ENCODE measurements at places on chromosomes 3 and 15. TPM values are rescaled to one million over a fixed set of nuclear protein-coding genes. Genes with fewer than 3 reads are reported as not detected.

DNA sequence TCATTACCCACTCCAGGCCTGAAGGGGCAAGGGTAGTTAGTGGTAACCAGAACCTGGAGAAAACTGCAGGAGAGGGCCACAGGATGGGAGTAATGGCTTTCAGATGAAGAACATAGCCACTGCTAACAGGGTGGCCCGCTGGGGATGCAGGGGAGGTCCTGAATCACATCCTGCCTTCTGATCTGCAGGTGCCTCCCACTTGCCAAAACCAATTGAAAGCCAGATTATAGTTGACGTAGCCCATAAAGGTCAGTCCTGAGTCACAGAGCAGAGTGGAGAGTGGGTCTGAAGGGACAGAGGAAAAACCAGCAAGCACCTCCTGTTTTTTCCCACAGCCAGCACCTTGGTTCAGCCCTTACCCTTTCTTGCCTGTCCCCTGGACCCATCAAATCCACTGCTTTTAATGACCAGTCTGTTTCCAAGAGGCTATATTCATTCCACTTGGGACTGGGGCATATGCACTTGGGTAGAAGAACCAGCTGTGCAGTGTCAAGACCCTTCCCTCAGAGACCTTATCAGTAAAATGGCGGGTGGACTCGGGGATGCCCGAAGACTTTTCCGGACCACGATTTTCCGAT, 646 bp upstream of the SLC35G2 start:
- DNase-seq: peak; percentile 76

- no peak for DNase-seq
These were observed 660.7 kb upstream of the ADAMTS9 start for GRCh38 chr3:65348398-65348995.

Gene VGLL3
- 242 TPM for total RNA-seq

- peak; percentile 91 for DNase-seq
These were observed 35.2 kb upstream of the GREM1 start for GRCh38 chr15:32682569-32682968.

Gene CORO2B
- total RNA-seq: 14.1 TPM

Gene FGF7
- total RNA-seq: 377 TPM

- no peak for DNase-seq
These were observed 1131.9 kb downstream of the OTOL1 start for GRCh38 chr3:162628531-162628930.

- DNase-seq: no peak
These were observed 39.7 kb downstream of the LRTM1 start for GRCh38 chr3:54888162-54888561.

GRCh38 chr3:142837526-142837925, 51.4 kb downstream of the PCOLCE2 start:
- no peak for DNase-seq

DNA sequence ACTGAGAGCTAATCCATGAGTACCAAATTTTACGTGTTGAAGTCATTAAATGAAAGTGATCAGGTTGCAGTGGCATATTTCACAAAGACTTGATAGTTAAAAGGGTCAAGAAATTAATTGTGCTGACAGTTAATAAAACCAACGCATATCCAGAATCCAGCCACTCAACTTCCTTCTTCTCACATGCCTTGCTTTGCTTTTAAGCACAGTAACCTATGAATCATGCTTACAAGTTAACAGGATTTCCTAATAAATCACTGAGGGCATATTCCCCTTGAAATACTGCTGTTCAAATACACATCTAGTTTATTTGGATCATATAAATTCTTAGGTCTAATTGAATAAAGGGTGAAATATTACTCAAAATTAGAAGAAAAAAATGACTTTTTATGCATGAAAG, 801.5 kb upstream of the EPHA6 start:
- DNase-seq: no peak

Gene KIF15
- 1.8 TPM for total RNA-seq

Gene DHFR2
- total RNA-seq: 3.5 TPM

Gene AGBL1
- not detected for total RNA-seq

GRCh38 chr3:5437783-5438323, 250.3 kb downstream of the EDEM1 start:
- no peak for DNase-seq

GRCh38 chr15:62779036-62779770, 263.3 kb upstream of the TPM1 start:
- peak; percentile 86 for DNase-seq

- DNase-seq: peak; percentile 51
These were observed 55.9 kb upstream of the RARB start for GRCh38 chr3:25372167-25372566.

GRCh38 chr15:72758182-72758581, 25.4 kb downstream of the ADPGK start:
- peak; percentile 93 for DNase-seq

Gene UROC1
- total RNA-seq: not detected

Gene THBS1
- total RNA-seq: 8,941 TPM

Gene C3orf49
- total RNA-seq: not detected

Gene TRIM71
- total RNA-seq: not detected

GRCh38 chr3:105440113-105440512, 73.4 kb downstream of the ALCAM start:
- no peak for DNase-seq

GRCh38 chr3:175294793-175295192, 435.7 kb downstream of the NAALADL2 start:
- DNase-seq: no peak

Gene IQCF5
- not detected for total RNA-seq

Gene CSPG4
- total RNA-seq: 20.3 TPM

GRCh38 chr3:57797701-57798487, 41.8 kb downstream of the SLMAP start:
- no peak for DNase-seq

- DNase-seq: peak; percentile 66
These were observed 24.0 kb upstream of the CSTA start for GRCh38 chr3:122301063-122301462.

Gene GPR171
- not detected for total RNA-seq

GRCh38 chr3:49161808-49162530, 4.2 kb downstream of the CCDC71 start:
- DNase-seq: peak; percentile 56

DNA sequence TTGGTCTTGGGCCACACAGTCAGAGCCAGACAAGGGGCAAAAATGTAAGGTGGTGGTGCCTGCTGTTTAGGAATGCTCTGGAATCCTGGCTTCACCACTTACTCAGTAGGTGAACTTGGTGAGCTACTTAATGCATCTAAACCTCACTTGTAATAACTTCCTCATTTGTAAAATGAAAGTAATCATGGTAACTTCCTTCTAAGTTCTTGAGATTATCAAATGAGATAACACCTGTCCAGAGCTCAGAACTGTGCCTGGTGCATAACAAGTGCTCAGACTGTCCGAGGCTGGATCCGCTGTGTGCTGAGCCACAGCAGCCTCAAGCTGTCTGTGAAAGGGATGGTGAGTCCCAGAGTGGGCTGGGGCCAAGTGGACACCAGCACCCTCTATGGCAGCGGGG, 62.8 kb upstream of the KY start:
- DNase-seq: no peak

- DNase-seq: peak; percentile 49
These were observed 134.6 kb downstream of the CMSS1 start for GRCh38 chr3:99952306-99952705.

- DNase-seq: no peak
These were observed 15.7 kb downstream of the CDCP1 start for GRCh38 chr3:45130476-45130875.

DNA sequence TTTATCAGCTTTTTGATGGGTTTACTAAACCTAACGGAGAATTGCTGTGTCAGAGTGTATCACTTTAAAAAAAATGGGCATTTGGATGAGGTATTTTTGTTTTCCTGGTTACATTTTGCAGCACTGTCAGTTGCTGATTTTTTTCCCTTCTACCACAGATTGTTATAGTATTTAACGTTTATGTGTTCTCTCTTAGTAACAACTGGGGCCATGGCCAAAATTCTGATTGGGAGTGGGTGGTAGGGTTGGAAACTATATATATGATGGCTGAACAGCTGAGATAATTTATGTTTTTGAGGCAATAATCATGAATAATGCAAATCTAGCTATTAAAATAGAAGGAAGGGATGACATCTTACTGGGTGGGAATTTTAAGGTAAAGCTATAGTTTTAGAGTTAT, 229.4 kb upstream of the SUCLG2 start:
- no peak for DNase-seq

DNA sequence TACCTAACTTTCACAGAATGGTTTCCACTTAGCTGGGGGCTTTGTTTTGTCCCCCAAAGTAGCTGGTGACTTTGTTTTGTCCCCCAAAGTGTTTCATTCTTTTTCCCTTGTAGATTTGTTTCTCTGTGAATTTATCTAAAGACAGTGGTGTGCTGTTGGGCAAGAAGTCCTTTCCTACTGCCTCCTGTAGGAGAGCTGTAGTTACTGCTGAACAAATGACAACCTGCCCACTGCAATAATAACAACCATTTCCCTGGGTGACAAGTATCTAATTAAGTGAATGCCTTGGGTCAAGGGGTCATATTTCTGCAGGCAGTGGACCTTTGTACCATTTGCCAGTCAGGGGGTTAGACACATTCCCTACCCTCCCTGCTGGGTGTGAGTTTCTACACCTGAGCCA, 125.4 kb upstream of the BFSP2 start:
- no peak for DNase-seq

DNA sequence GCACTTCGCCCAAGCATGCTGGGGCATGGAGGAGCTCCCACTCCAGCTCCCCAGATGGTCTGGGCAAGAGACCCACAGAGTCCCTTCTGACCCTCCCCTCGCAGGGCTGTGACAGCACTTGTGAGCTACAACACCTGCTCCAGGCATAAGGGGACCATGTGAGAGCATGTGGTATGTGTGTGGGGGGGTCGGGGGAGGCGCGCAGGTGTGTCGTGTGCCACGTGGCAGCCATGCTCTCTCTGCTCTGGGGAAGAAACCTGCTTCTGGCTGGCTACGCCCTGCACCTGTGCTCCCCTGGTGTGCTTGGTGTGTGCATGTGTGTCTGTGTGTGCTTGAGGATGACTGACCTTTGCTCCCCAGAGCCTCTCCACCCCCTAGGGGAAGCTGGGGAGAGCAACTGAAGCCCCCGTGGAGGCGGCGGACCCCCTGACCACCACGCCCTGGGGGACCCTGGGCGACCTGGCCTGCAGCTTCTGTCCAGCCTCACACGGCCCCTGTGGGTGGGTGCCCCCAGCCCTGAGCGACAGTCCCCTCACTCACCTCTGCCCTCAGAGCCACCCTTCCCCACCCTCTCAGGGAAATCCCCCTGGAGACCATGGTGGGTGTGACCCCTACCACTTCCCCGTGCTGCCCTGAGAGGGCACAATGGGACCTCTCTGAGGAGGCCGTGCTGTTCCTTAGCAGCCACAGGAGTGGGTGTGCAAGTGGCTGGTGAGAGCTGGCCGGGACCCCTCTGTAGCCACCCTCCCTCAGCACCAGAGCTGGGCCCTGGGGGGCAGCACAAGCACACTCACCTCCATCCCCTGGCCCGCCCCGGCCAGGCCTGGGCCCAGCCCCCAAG, 16.6 kb upstream of the SEC13 start:
- DNase-seq: peak; percentile 72

Gene IMPG2
- 0.36 TPM for total RNA-seq

Gene FAM81A
- total RNA-seq: 0.72 TPM

- no peak for DNase-seq
These were observed 413.0 kb upstream of the RBMS3 start for GRCh38 chr3:28867836-28868235.

Gene SCG5
- 9.0 TPM for total RNA-seq

DNA sequence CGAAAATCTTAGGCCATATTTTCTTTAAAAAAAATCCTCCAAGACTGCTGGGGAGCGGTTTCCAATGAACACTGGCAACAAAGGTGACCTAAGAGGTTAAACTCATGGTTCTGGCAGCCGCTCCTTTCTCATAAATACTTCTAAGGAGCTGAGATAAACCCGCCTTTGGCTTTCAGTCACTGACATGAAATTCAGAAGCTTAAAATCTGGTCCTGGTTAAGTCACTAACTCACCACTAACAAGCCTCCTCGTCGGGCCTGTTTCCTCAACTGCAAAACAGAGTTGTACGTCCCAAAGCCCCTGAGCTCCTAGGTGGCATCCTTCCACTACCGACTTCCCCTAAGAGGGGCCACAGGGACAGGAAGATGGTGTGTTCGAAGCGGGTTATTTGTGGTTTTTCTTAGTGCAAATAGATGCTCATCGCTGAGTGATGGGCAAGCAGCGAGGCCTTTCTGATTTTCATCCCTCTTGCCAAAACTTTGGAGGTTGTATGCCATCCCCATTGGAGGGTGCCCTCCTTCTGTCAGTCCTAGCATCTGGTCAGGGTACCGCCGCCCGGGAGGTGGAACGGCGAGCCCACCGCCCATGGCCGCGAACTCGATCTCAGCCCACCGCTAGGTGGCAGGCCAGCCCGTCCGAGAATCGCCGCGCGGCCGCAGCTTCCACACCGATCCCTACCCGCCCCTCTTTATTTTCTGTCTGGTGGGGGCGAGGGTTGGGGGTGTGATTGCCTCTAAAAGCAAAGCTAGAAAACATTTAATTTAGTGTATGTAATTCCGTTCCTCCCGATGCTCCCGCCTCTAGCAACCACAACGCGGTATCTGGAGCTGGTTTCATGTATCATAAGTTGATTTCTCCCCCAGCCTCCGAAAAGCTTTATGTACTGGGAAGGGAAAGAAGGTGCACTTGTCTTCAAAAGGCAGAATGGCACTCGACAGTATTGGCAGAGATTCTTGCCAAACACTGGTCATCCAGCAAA, 4.6 kb downstream of the BCL6 start:
- DNase-seq: peak; percentile 89

Gene GRAMD2A
- total RNA-seq: not detected

DNA sequence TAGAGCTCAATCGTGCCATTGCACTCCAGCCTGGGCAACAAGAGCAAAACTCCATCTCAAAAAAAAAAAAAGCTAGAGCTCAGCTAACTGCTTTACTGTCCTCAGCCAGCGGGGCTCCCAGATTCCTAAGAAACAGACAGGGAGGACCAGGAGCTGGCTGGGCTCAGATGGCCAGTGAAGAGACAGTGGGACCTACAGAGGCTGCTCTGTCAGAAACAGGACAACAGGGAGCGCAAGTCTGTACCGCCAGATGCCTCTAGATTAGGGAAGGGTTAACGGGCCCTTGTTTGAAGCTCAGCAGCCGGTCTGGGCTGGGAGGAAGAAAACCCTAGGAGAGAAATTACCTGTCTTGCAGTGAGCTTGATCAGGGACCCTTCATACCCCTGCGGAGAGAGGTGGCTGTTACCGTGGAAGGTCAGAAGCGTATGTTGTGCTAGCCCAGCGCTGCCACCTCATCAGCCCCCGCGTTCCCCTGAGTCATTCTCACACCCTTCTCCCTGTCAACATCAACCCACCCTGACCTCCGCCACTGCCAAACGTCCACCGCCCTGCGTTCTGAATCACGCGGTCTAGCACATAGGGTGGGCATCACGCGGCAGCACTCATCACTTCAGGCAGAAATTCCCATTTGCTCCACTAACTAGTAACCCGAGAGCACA, 25.3 kb downstream of the RBPMS2 start:
- peak; percentile 88 for DNase-seq

Gene ZNF385D
- total RNA-seq: 2.9 TPM

Gene PCBP4
- total RNA-seq: 22.4 TPM

DNA sequence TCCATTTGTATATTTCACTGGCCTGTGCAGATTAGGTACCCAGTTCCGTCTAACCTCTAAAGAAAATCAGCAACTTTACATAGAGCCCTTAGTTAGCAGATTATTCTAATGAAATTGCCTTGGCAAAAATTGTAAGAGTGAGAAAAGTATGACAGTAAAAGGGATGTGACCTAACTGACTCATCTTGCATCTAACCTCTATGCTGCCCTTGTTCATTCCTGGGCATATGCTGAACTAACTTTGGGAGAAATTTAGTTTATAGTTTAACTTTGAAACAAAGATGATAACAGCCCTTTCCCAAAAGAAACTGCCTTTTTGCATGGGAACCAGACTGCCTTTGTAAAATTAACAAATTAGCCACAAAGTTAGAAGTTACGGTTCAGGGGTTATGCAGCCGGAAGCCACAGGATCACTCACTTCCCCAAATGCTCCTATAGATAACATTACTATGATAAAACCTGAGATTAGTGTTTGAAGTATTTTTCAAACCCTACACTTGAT, 839.8 kb upstream of the ALCAM start:
- DNase-seq: no peak
